Foreskin fibroblast (primary cell): ENCODE measurements at places on chromosomes 12 and 14.

DNA sequence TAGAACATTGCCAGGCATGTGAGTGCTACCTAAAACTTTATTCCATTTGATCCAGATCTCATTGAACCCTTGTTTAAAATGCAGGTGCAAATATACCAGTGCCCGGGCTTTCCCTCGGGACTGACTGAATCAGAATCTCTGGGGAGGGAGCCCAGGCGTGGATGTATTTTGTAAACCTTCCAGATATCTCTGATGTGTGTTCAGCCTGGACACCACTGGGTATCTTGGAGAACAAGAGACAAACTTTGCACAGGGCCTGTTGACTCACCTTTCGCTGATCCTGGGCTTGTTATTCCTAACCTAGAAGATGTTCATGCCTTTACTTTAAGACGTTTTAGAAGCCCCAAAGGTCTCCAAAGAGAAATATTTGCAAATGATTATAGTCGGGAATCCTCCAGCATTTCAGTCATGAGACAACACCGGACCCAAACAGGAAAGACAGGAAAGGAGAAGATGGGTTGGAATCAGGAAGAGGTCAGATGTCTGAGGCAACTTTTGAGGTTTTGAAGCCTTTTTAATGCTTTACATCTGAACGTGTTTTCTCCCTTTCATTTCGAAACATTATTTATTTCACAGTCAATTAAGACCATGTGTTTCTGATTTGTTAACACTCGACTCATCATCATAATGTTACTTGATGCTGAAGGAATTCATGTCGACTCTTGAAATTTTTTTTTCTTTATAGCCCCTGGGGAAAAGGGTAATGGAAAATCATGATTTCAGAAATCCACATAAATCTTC is 118.6 kb downstream of the PLXNC1 start:
- DNase-seq, result peak; percentile 70

DNA sequence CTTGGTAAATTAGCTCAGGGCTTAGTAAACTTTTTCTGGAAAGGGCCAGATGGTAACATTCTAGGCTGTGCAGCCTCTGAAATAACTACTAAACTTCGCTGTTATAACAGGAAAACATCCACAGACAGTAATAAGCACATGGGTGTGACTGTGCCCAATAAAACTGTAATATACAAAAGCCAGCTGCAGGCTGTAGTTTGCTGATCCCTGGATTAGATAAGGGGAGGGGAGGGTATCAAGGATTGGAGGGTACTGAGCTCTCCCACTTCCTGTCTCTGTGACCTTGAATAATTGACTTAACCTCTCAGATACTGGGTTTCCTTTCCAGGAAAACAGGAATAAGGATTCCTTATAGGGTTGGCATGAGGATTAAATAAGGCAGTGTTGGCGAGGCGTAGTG is 81.2 kb downstream of the CCDC60 start:
- DNase-seq, result no peak

GRCh38 chr12:32765906-32766305 is 10.2 kb upstream of the YARS2 start:
- DNase-seq, result no peak

DNA sequence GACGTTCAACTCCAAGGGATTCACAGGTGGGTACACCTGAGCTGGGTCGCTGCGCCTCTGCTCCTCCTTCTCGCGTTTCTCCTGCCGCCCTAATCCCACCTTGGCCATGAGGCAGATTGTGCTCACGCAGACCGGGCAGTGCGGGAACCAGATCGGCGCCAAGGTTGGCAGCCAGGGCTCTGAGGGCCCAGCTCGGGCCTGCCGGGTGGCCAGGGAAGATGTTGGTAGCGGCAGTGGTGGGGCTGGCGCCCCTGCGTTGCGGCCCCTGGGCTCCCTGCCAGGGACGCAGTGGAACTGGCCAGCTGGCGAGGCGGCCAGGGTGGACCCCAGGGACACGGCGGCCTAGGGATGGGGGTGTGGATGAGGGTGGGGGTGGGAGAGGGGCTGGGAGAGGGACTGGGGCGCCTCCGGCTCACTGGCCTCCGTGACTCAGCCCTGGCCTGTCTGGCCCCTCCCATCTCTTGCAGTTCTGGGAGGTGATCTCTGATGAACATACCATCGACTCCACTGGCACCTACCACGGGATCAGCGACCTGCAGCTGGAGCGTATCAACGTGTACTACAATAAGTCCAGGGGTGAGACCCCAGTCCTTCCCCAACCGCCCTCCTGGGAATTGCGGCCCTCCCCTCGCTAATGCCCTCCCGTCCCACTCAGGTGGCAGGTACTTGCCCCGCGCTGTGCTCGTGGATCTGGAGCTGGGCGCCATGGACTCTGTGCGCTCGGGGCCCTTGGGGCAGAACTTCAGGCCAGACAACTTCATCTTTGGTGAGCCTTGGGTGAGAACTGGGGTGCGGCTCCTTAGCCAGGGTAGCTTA is 114.9 kb upstream of the ALG10B start:
- DNase-seq, result no peak

DNA sequence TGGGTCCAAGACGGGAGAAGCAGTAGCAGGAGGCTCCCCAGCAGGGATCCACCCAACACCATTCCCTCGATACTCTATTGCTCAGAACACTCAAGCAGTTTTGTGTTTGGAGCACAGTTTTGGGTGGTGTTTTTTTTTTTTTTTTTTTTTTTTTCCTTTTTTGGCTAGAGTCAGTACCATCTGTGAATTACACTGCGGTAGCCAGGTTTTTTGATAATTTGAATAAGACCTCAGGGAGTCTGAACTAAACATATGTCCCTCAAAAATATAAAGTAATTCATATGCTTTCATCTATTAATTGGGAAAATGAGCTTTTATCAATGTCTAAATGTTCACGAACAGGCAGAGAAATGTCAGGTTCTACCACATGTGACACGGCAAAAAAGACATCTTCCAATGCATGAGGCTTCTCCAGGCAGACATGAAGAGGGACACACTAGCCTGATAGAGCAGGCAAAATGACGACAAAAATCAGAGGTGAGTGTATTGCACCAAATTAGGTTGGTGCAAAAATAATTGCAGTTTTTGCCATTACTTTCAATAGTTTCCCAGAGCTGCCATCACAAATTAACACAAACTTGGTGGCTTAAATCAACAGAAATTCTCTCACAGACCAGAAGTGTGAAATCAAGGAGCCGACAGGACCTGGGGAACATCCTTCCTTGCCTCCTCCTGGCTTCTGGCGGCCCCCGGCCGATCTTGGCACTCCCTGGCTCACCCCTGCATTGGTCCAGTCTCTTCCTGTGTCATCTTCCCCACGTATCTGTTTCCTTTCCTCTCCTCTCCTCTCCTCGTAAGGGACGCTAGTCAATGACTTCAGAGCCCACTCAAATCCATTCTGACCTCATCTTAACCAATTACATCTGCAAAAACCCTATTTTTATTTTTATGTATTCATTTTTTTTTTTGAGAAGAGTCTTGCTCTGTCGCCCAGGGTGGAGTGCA is 33.9 kb downstream of the FOXN3 start:
- no peak for DNase-seq

DNA sequence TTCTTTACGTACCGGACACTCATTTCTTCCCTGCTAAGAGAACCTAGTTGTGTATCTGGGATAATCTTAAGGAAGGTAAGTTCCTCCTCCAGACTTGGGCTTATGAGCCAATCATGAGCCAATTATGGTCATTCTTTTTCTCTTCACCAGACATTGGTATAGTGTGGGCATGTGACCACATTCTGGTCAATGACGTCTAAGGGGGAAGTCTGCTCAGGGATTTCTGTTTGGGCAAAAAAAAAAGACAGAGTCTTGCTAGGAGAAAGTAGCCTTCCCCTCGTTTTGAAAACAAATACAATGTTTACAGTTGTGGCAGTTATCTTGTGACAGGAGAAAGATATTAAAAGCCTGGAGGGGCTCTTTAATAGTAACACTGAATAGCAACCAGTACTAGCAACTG is 20.1 kb upstream of the PLXNC1 start:
- DNase-seq, result no peak

- DNase-seq, result peak; percentile 70
These were observed 6.3 kb downstream of the DHH start for GRCh38 chr12:49088150-49088931.

- no peak for DNase-seq
These were observed 18.7 kb downstream of the HVCN1 start for GRCh38 chr12:110670161-110670701.

DNA sequence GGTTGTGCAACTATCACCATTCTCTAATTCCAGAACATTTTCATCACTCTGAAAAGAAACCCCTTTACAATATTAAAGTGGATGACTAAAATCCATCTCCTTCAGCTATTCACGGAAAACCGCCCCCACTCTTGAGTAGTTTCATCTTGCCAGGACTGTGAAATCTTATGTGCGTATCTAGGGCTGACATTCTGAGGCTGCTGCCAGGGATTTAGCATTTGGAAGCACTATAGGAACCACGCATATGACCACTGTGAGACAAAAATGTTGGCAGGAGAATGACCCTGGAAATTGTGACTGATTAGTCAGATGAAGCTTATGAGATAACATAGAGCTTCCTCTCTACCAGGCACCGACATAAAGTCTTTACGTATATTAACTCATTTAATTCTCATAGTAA is 305.2 kb upstream of the PDE3A start:
- DNase-seq, result no peak

DNA sequence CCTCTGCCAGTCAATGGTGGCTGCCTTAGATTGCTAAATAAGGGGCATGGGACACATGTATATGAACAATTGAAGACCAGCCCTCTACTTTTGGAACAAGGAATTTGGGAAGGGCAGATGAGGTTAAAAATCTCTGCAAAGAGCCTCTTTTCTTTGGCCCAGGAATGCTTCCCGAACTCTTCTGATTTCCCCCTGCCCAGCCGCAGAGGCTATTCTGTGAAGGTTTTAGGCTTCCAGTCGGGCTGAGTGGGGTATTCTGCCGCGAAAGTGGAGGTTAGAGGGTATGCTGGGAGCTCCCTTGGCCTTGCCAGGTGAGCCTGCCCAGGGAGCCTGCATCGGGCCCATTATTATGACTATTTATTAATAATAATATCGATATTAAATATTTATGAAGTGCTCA is 1.2 kb downstream of the POU6F1 start:
- DNase-seq, result no peak

- peak; percentile 20 for DNase-seq
These were observed 110.3 kb downstream of the SLC38A1 start for GRCh38 chr12:46158501-46158900.

DNA sequence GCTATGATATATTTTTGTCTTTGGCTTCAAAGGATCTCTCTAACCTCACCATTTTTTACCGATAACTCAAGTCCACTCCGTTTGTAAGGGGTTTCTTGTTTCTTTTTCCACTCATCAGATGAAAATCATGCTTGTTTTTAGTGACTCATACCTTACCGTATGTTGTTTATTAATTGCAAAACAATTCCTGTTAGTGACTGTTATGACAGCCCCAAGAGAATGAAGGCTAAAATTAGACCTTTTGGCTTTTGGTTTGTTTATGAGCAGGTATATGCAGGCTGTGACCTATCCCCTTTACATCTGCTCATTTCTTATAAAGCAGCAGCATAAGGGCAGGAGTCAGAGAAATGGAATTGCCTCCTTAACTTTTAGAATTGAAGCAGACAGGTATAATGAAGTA is 319.8 kb downstream of the CEP128 start:
- DNase-seq, result peak; percentile 64

DNA sequence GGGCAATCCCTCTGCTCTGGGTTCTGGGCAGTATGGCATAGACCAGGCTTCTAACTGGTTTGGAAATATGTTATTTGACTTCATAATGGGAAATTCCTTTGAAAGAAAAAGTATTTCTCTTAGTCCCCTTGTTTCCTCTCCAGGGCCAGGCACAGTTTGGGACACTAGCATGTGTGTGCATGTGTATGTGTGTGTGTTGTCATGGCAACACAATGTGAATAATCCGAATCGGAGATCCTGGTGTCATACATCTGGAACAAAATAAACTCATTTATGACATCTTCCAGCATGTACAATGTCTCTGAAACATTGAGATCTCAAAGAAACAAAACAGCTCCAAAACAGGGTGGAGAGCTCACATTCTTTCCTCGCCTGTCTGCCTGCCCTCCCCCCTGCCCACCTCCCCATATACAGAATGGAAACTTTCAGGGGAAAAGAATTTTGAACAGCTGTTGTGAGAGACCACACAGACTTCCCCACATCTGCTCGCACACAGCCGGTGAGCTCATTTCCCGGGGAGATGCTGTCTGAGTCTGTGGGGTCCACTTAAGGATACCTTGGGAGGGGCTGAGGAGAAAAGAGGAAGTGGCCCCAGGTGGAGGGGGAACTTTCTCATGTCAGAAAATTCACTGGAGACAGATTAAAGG is 55.5 kb upstream of the PARP11 start:
- DNase-seq, result no peak

- DNase-seq, result no peak
These were observed 83.0 kb downstream of the TTC7B start for GRCh38 chr14:90733139-90733808.

DNA sequence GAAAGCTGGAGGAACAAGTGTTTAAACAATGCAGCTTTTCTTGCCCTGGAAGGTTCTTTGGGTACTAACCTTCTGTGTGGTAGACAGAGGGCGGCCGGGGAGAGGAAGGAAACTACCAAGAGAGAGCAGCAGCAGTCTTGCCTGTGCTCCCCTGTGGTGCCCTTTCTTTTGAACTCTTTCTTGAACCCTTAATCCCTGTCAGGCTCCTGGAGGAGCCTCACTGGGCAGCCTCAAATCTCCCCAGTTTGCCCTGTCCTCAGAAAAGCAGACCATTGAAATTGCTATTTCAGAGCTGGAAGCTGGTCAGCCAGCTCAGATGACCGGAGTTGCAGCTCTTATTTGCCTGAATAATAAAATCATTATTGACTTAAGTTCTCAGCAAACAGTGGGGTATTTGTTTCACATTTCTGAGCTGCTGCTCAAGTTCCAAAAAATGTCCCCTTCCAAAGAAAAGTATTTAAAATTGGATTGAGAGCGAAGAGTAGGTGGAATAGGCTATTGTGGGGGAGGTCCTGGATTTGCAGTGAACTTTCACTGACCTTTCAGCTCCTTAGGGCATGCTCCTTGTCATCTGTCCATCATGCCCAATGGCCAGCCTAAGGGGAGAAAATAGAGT is 42.1 kb upstream of the RNASE3 start:
- no peak for DNase-seq

GRCh38 chr12:112800183-112800582 is 8.6 kb downstream of the RPH3A start:
- DNase-seq, result no peak

DNA sequence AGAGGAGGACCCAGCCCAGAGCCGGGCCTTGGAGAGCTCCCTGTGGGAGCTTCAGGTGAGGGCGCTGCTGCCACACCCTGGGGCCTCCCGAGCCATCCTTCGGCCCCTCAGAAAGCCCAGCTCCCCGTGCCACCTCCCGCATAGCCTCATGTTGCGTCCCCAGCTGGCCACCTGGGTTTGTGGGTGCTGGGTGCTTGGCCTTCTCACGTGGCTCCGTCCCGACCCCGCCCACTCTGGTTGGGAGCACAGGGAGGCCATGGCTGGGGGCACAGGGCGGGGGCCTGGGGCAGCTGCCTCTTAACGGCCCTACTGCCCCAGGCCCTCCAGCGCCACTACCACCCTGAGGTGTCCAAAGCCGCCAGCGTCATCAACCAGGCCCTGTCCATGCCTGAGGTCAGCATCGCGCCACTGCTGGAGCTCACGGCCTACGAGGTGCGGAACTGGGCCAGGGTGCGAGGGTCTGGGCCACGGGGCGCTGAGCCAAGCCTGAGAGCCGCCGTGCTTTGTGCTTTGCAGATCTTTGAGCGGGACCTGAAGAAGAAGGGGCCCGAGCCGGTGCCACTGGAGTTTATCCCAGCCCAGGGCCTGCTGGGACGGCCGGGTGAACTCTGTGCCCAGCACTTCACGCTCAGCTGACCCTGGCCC is 7.6 kb downstream of the NOC4L start:
- DNase-seq, result no peak

- no peak for DNase-seq
These were observed 1.1 kb downstream of the C14orf93 start for GRCh38 chr14:23008831-23009230.

- DNase-seq, result no peak
These were observed 13.6 kb downstream of the BCL7A start for GRCh38 chr12:122035292-122035691.
